ENCODE measurements at places on chromosomes 16 and 17.

- DNase-seq = no peak
These were observed 72.1 kb upstream of the FA2H start for GRCh38 chr16:74846714-74847113.

DNA sequence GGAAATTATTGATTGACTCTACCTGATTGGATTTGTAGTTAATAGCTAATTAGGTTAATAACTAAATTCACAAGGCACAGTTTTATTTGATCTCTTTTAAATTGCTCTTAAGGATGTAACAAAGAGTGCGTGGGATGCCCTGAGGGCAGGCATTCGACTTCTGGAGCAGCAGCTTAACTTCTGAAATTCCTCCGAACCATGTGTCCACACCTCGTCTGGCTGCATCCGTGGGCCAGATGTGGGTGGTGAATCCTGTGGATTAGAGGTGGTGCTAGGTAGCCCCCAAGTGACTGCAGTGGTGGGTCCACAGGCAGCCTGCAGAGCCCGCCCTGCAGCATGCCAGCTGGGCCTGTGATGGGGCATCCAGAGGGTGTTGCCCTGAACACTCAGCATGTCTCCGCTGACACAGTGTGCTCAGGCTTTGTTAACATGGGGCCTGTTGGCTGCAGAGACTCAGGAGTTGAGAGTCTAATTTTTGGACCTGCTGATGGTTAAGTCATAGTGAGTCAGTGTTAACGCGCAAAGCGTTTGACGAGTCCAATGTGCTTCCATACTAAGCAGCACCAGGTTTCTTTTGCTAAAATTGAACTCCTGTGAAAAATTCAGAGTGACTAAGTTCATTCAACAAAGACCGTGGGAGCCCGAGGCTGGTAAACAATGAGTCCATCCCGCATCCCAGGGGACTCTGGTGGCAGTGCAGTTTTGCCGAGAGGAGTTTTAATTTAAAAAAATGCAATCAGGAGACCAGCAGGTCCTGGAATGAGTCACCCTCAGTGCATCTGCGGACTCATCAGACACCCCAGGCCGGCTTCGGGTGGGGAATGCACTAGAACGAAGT, 3.8 kb upstream of the NPB start:
- DNase-seq = no peak

GRCh38 chr17:1767358-1767757, 5.5 kb downstream of the SERPINF1 start:
- no peak for DNase-seq

GRCh38 chr17:83002118-83002805, 77.1 kb upstream of the METRNL start:
- DNase-seq = no peak

DNA sequence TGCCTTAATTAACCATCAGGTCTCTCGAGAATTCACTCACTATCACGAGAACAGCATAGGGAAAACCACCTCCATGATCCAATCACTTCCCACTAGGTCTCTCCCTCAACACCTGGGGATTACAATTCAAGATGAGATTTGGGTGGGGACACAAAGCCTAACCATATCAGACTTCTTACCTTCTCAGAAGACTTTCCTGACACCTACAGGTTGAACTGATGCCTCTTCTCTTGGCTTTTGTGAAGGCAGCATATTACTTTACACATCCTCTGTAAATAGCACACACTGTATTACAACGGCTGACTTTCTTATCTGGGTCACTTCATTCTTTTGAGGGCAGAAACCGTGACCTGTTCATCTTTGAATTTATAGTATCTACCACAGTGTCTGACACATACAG, 23.6 kb downstream of the BMERB1 start:
- no peak for DNase-seq

DNA sequence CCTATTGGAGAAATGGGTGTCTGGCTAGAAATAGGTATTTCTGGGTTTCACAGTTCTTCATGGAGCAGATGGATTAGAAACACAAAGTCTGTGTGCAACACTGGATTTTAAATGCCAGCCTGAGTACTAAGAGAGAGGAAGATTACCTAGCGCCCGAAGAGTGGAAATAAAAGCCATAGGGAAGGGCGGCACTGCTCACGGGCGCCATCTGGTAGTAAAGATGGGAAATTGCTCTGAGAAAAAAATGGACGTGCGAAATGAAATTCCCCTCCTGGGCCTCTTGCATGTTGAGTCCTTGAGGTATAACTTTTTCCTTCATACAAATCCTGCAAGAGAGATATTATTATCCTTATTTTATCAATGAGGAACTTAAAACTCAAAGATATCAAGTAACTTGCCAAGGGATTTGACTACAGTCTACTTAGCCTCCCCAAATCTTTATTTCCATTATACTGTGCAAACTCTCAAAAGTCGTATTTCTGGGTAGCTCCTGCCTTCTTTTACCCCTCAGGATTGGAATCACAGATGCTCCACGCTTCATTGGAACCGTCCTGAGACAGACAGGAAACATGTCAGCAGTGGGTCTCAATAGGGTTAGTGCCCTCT, 72.8 kb downstream of the MMD start:
- DNase-seq = peak; percentile 29

DNA sequence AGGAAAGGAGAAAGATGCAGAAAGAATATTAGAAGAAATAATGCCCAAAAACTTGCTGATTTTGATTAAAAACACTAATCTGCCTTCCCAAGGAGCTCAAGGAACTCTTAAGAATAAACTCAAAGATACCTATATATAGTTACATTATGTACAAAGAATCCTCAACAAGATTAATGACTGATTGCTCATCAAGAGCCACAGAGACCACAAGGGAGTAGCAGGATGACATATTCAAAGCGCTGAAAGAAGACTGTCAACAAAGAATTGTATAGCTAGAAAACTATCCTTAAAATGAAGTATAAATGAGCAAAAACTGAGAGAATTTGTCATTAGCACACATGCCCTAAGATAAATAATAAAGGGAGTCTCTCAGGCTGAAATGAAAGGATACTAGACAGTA, 6.2 kb downstream of the LPCAT2 start:
- DNase-seq = no peak

DNA sequence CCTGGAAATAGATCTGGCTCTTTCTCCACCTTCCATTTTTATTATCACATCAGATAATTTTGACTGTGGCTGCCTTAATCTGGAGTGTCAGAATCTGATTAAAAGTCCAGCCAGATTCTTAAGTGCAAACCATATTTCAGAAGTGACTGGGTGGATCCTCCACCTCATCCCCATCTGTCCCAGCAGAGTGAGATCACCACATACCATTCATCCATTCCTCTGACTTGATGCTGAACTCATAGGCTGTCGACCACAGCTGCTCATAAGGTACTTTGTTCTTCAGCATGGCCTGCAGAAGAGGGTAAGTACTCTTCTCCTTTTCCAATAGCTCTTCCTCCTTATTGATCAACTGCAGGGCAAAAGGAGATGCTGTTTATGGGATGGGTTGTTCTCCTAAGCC, 53.5 kb downstream of the DNAH3 start:
- no peak for DNase-seq

GRCh38 chr17:74703311-74703710, 9.4 kb downstream of the CD300LF start:
- no peak for DNase-seq

DNA sequence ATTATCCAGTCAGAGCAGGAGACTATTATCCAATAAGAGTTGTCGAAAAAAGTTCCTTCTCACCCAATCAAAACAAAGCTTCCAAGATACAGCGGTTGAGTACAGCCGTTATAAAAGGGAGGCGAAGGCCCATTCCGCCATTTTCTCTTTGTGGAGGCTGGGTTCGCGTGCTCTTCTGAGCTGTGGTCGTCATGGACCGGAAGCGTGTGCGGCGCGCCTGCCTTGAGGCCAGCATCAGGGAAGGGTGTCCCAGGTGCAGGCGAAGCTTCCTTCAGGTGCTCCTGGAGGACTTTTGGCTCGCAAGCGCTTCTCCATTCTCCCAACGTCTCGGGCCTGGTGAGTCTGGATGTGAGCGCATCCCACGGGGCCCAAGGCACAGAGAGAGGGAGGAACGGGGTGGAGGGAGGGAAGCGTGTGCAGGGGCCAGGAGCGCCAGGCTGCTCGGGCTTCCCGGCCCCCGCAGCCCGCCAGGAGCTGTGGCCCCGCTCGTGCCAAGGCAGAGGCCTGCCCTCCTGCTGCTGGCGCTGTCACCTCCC, 99.2 kb downstream of the GOSR1 start:
- no peak for DNase-seq

DNA sequence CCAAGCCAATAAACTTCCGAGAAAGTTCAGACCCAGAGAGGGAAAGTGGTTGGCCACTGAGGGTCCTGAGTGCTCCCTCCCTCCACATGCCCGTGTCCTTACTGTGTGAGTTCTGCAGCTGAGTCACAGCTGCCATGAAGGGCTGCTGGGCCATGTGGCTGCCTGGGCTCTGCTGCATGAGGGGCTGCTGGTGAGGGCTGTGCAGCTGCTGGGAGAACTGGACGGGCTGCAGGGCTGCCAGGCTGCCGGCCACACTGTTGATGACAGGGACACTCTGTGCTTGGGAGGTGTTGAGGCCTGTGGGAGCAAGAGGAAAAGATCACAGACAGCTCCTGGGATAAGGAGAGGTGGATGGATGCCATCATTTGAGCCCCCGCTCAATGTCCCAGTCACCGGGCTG, 44.0 kb downstream of the HNF1B start:
- DNase-seq = no peak

DNA sequence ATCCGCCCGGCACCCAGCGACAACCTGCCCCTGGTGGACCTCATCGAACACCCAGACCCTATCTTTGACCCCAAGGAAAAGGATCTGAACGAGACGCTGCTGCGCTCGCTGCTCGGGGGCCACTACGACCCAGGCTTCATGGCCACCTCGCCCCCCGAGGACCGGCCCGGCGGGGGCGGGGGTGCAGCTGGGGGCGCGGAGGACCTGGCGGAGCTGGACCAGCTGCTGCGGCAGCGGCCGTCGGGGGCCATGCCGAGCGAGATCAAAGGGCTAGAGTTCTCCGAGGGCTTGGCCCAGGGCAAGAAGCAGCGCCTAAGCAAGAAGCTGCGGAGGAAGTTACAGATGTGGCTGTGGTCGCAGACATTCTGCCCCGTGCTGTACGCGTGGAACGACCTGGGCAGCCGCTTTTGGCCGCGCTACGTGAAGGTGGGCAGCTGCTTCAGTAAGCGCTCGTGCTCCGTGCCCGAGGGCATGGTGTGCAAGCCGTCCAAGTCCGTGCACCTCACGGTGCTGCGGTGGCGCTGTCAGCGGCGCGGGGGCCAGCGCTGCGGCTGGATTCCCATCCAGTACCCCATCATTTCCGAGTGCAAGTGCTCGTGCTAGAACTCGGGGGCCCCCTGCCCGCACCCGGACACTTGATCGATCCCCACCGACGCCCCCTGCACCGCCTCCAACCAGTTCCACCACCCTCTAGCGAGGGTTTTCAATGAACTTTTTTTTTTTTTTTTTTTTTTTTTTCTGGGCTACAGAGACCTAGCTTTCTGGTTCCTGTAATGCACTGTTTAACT, 1.0 kb downstream of the NOG start:
- DNase-seq = no peak

DNA sequence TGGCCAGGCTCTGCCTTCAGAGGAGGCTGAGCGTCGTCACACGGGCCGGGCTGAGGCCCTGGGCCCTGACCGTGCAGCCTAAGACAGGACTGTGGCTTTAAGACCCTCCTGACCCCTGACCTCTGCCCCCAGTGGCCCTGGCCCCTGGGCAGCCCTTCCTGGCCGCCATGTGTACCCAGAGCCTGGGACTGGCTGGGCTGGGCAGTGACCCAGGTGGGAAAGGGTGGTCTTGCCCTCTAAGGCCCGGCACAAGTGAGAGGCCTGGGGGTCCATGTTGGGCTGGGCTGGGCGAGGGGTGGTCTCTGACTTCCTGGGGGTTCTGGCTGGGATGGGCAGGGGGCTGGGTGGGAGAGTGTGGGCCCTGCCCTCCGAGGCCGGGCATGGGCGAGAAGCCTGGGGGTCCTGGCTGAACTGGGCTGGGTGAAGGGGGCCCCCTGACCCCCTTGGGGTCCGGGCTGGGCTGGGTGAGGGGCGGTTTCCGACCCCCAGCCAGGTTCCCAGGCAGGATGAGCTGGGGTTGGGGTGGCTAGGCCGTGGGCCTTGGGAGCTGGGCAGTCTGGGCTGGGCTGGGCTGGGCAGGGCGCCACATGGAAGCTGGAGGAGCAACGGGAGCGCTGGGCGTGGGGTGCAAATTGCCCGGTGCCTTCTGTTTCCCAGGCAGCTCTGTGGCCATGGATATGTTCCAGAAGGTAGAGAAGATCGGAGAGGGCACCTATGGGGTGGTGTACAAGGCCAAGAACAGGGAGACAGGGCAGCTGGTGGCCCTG, at the start of gene CDK3:
TSS of gene CDK3 (plus strand) at position 101 of the 767 bp plus-strand sequence. CDS start at position 672, 571 bp downstream.
- DNase-seq = no peak

GRCh38 chr17:42586514-42587230, 9.1 kb upstream of the PSMC3IP start:
- DNase-seq = no peak

- no peak for DNase-seq
These were observed 37.8 kb downstream of the OR1D5 start for GRCh38 chr17:3025421-3026124.

GRCh38 chr16:785563-786535, 2.3 kb downstream of the RPUSD1 start:
- peak; percentile 75 for DNase-seq

DNA sequence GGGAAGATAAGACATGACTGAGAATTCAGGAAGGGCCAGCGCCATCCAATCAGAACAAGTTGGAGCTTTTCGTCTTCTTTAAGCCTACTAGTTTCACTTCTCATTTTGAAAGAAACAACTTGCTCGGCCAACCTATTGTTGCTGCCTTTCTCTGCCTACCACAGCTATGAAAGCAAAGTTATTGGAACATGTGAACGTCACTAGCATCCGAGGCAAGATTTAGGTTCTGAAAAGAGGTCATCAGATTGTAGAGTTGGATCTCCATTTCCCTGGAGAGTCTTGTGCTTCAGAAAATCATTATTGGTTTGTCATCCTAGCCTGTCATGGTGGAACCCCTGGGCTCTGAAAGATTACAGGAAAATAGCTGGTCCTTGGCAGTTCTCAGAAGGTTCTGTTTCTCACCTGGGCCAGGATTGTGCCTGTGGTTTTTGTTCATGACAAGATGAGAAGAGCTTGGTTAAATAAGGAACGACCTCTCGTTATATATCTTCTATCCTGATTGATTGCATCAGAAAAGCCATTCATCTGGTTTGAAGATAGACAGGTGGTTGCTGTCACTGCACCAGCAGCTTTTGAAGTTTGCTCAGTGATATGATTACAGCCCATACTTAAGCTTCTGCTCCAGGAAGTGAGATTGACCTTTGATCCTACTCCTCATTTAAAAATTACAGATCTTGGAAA, 25.3 kb downstream of the CDH13 start:
- no peak for DNase-seq

- no peak for DNase-seq
These were observed 11.1 kb downstream of the CRISPLD2 start for GRCh38 chr16:84830765-84831384.

DNA sequence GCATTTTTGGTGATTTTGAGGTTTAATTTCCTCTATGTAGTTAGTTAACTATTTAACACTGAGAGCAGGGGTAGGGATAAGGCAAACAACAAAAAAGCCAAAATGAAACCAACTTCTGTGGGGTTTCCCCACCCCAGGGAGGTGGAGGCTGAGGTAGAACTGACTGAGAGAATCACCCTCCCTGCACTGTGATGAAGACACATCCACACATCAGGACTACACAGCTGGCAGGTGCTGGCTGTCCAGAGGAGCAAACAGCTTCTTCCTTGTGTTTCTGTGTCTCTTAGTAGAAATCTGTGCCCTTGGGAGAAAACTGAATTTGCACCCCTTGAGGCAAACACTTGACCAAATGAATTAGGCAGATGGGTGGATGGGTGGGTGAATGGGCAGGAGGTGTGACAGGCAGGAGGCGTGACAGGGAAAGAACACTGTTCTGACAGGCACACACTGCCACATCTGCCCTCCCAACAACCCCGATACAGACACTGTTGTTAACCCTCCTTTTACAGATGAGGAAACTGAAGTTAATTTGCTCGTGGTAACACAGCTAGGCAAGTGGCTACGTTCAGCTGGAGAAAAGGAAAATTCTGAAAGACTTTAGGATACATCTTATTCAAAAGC, 62.9 kb upstream of the AMZ2 start:
- DNase-seq = no peak
